ENCODE measurements at places on chromosomes 11 and 22.
A peak's percentile ranks its signal among the peaks of the same experiment; 100 is the strongest.

- DNase-seq = no peak
These were observed 8.3 kb upstream of the HTR3B start for GRCh38 chr11:113896156-113896879.

- DNase-seq = no peak
These were observed 19.9 kb upstream of the MYOD1 start for GRCh38 chr11:17699147-17700114.

GRCh38 chr22:43239193-43239780 lies 52.4 kb upstream of the TTLL12 start:
- DNase-seq = no peak

DNA sequence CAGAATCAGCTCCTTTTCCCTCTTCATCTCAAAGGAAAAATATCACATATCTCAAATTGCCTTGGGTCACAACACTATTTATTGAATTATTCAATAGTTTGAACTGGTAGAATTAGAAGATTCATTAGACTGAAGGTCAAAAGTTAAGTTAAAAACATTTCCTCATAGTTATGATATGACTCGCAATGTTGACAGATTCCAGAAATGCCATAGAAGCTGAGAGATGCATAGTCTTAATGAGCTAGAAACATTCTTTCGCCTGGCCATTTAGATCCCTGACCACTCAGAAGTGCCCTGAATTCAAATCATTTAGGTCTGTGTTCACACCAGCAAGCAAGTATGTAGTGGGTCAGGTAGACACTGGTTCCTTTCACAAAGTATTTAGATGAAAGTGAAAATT lies 44.4 kb downstream of the FAT3 start:
- no peak for DNase-seq

DNA sequence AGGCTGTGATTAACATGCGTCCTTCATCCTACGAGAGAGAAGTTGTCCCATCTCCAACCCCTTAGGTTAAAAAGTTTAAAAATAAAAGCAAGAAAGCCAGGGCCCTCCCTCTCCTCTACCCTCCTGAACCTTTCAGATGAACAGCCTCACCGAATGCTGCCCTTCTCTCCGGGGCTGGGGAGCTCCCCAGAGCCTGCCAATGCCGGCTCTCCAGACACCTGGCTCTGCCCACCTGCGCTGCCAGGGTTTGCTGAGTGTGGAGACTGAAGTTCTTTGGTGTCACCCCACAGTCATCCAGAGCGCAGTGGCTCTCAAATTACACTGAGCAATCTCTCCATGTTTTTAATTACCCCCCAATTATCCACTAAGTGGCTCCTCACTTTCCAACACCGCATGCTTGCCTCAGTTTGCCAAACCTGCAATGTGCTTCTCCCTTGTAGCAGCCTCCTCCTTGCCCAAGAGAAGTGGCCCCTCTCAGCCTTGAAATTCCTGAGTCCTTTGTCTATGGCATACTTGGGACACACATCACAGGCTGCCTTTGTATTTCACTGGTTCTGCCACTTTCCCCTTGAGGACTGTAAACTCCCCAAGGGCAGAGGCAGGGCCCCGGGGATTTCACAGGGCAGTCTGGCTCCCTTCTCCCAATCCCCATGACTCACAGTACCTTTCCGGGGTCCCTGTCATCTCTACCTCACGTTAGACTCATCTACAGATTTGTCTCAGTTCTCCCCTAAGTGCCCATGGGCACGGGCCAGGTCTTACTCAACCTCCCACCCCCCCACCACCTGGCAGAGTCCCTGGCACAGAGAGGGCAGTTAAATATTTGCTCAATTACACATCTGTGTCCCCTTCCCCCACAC lies 2.0 kb downstream of the MYH9 start:
- peak; percentile 52 for DNase-seq

DNA sequence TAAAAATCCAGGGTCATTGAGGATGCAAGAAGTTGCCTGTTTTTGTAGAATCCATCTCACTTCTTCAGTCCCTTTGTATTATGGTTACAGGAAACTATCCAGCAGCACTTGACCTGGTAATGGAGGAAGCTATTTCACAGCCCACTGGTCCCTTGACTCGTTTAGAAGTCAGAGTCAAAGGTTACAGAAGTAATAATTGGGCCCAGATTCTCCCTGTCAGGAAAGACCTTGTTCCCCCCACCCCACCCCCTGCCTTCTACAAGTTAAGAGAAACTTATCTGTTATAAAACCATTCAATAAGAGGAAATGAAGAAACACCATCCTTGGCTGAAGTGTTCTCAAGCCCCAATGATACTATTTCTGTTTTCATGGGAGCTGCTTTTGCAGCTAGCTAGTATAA lies 65.8 kb downstream of the CSTPP1 start:
- no peak for DNase-seq

DNA sequence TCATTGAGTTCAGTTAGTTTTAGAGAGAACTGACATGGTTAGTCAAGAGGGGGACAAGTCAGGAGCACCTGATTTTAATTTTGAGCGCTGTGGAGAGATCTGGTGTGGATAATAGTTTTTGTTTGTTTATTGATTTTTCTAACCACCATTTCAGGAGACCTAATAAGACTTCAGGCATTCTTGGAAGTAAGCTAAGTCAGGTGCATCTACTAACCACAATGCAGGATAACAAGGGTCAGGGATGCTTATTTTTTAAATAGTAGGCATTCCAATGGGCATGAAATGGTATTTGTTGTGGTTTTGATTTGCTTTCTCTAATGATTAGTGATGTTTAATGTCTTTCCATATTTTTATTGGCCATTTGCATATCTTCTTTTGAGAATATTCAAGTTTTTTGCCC lies 212.1 kb downstream of the NAV2 start:
- DNase-seq = no peak

- no peak for DNase-seq
These were observed 10.9 kb downstream of the RAB38 start for GRCh38 chr11:88164320-88164719.

GRCh38 chr11:57294225-57295131 lies 30.3 kb downstream of the TNKS1BP1 start:
- no peak for DNase-seq

- DNase-seq = no peak
These were observed 35.9 kb upstream of the NUP50 start for GRCh38 chr22:45127866-45128265.

DNA sequence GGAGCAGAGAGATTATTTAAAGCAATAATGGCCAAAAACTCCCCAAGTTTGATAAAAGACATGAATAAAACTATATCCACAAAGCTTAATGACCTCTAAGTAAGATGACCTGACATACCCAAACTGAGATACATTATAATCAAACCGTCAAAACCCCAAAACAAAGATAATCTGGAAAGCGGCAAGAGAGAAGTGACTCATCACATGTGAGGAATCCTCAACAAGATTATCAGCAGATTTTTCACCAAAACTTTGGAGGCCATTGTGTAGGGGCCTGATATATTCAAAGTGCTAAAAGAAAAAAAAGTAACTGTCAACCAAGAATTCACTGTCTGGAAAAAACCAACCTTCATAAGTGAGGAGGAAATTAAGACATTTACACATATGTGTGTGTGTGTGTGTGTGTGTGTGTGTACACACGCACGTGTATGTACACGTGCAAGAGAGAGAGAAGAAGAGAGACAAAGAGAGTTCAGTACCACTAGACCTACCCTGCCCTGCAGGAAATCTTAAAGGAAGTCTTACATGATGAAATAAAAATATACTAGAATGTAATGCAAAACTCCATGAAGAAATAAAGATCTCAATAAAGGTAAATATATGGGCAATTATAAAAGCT lies 752.4 kb downstream of the NELL1 start:
- no peak for DNase-seq

GRCh38 chr11:76653674-76654284 lies 16.8 kb downstream of the LRRC32 start:
- no peak for DNase-seq

- no peak for DNase-seq
These were observed 51.4 kb downstream of the BDNF start for GRCh38 chr11:27648840-27649239.

DNA sequence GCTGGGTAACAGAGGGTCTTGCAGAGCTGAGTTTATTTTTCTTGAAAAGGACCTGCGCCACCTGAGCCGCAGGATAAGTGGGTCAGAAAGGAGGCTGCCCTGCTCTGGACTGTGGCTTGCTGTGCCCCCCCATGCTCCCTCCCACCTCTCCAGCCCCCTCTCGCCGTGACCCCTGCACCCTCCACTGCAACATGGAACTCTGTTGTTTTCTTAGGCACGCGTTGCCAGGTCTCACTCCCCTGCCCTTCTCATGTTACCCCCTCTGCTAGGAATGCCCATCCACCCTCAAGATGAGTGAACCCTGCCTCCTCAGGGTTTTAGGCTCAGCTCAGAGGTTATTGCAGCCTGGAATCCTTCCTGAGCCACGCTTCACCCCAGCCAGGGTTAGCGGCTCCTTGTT lies 10.8 kb downstream of the ETS1 start:
- no peak for DNase-seq

GRCh38 chr22:45686004-45686403 lies 14.4 kb downstream of the ATXN10 start:
- no peak for DNase-seq

DNA sequence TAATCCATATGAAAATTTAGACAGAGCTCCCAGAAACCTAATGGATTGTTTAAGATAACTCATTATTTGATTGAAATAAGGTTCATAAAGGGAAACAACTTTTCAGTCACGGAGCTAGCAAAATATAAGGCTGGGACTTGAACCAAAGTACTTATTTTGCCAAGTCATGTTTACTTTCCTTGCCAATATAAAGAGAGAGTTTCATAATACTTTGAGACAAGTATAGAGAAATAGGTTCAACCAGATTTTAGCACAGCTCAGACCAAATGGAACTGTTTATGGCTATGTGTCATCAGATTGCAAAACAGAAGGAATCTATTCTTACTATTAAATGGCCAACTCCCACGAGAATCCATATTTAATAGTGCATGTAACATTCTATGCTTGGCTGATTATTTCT lies 1517.5 kb upstream of the TENM4 start:
- no peak for DNase-seq

DNA sequence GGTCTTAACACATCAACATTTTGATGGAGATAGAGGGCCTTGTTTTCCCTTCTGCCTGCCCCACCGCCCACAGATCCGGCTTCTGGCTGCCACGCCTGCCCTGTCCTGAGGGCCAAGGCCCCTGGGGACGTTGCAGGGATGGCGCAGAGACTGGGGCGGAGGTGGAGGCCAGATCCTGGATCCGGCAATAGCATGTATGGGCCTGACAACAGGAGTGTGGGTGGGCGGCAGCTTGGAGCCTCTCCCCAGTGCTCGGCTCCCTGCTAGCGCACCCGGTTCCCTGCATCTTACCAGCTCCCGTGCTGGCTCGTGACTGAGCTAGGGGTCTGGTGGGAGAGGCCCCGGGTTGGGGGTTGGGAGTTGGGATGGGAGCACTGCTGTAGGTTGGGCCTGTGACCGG lies 95.6 kb downstream of the ZBTB16 start:
- DNase-seq = no peak

GRCh38 chr11:44817207-44817949 lies 90.6 kb downstream of the TSPAN18 start:
- DNase-seq = no peak

DNA sequence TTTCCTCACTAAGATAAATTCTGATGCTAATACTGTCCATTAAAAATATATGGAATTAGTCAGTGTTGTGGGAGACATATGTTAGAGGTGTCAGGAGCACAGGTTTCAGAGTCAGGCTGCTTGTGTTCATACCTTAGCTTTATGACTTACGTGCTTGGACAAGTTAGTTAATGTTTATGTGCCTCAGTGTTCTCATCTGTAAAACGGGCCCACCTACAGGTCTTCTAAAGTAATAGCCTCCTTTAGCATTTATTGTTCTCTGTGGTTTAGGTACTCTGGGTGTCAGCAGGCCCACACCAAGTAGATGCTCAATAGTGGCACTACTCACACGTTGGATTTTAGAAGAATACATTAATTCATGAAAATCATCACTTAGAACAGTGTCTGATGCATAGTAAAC lies 308.7 kb upstream of the ZC3H12C start:
- no peak for DNase-seq

DNA sequence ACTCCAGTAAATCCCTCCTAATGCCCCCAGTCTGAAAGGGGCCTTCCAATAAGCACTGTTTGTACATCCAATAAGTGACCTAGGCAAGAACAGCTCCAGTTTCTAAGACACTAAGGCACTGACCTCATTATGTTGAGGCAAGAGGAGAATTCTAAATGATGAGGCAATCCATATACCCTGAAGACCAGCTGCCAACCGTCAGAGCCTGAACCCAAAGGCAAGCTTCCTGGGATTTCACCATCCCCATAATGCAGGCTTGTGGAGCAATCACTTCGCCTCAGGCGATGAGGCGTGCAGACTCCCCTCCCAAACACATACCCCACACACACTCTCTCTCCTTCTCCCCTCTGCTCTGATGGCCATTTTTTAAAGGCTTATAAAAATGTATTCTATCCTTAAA lies 49.5 kb downstream of the LGR4 start:
- DNase-seq = no peak

- DNase-seq = peak; percentile 38
These were observed 102.7 kb downstream of the MRTFA start for GRCh38 chr22:40533712-40534378.

DNA sequence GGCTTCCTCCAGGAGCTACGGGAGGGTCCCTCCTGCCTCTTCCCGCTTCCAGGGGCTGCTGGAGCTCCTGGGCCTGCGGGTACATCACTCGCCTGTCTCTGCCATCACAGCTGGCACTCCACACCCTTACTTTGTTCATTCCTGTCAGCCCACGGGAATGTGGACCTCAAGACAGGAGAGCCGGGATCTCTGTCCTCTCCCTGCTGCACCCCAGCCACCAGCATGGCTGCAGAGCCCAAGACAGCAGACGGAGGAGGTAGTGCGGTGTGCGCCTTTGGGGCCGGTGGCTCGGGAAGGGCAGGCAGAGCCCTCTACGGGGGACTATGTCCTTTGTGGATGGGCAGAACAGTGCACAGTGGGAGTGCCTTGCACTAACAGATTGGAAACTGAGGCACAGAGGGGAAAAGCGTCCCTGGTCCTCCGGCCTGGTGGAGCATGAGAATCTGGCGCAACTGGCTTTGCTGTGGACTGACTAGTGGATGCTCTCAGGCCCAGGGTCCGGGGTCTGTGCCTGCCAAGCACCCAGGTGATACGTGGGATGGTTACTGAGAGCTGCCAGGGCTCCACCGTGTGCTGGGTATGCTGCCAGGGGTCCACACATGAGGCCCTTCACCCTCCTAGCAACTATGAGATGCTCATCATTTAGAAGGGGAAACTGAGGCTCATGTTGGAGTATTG lies 47.3 kb downstream of the IGF2 start:
- no peak for DNase-seq

GRCh38 chr11:57656885-57657193 lies 723 bp upstream of the CLP1 start:
- DNase-seq = no peak

Measured in T follicular helper cell (primary cell).